ENCODE measurements at places on chromosomes 5 and 9.

GRCh38 chr9:116654059-116654355 lies 33.1 kb upstream of the TRIM32 start:
- DNase-seq: no peak

- DNase-seq: no peak
Measured at GRCh38 chr5:66810848-66811261, 214.7 kb downstream of the MAST4 start.

DNA sequence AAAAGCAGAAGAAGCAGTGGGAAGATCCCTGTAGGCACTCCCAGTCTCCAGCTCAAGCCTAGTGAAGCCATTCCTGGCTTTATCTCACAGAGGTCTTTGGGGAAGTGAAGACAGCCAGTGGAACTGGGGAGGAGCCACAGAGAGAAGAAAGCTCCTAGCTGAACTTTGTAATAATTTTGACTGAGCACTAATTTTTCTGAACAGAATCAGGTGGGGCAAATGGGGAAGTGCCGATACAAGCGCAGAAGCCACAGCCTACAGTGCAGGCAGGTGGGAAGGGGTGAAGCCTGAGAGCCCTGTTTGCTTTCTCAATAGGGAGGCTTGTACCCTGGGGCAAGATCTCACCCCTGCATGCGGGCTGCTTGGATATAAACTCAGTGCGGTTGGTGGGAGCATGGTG lies 48.4 kb upstream of the SNAPC3 start:
- DNase-seq: no peak

GRCh38 chr5:18457255-18457654 lies 823.0 kb downstream of the TAF11L14 start:
- no peak for DNase-seq

- no peak for DNase-seq
Measured at GRCh38 chr5:116475338-116475737, 99.3 kb downstream of the SEMA6A start.

GRCh38 chr9:122088880-122089706 lies 4.0 kb downstream of the TTLL11 start:
- peak; percentile 19 for DNase-seq

- no peak for DNase-seq
Measured at GRCh38 chr5:77960863-77961396, 184.8 kb upstream of the TBCA start.

DNA sequence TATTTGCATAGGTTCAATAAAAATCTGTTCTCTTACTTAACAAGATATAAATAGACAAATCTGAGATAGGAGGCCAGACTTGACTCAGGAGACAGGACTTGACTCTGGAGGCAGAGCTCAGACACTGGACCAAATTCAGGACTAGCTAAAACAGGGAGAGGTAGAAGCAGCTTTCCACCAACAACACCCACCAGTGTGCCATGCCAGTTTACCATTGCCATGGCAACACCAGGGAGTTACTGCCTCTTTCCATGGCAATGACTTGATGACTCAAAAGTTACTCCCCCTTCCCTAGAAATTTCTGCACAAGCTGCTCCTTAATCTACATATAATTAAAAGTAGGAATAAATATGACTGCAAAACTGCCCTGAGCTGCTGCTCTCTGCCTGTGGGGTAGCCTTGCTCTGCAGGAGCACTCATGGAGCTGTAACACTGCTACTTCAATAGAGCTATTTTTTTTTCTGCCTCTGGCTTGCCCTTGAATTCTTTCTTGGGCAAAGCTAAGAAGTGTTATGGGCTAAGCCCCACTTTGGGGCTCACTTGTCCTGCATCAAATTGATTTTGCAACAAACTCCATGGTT lies 473.0 kb downstream of the PLK2 start:
- no peak for DNase-seq

DNA sequence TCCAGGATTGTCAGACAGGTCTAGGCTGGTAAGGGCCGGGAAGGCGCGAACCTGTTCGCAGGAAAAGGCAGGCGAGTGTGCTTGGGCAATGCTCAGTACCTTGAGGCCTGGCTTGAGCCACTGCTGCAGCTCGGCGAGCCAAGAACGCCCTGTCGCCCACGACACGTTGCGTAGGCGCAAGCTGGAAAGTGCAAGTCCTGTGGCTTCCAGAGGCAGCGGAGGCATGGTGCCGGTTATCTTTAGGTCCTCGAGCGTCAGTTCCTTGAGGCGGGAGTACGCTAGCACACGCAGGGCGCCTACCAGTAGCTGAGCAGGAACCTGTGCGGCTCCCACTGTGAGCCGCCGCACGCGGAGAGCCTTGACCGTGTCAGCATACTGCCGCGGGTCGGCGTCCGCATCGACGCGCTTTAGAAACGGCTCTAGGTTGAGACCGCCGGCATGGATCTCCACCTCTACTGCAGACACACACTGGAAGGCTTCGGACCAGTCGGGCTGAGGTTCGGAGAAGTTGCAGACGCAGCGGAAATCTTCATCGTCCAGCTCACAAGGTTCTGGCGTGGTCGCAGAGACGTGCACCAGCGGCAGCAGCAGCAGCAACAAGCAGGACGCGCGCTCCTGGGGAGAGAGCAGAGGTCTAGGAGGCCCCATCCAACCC lies 482 bp downstream of the CD14 start:
- DNase-seq: no peak

DNA sequence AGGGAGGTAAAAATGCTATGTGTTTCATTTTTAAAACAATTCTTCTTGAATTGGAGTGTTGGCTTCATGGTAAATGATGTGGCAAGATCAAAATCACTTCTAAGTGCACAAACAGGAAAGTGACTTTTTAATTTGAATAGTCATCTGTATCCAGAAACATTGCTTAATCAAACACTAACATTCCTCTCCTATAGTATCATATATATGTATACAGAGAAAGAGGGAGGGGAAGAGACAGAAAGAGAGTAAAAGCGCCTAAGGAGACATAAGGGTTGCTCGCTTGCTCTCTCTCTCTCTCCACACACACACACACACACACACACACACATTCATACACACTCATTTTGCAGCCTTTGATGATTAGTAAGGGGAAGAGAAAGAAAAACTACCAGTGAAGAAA lies 95.4 kb upstream of the PRDM9 start:
- DNase-seq: no peak

DNA sequence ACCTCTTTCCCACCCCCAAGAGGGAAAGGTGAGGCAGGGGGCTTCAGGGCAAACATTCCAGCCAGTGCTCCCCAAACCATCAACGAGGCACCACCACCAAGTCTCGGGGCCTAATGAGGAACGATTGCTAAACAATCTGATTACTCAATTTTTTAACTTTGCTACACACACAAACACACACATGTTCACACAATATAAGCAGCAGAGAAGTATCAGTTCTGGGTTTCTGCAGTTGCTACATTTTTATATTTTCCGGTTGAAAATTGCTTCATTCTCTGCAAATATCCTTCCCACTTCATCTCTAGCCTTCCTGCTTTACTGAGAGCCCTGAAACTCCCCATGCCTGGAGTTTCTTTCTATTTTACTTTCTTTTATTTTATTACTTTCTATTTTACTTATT lies 60.2 kb downstream of the FEM1C start:
- no peak for DNase-seq

DNA sequence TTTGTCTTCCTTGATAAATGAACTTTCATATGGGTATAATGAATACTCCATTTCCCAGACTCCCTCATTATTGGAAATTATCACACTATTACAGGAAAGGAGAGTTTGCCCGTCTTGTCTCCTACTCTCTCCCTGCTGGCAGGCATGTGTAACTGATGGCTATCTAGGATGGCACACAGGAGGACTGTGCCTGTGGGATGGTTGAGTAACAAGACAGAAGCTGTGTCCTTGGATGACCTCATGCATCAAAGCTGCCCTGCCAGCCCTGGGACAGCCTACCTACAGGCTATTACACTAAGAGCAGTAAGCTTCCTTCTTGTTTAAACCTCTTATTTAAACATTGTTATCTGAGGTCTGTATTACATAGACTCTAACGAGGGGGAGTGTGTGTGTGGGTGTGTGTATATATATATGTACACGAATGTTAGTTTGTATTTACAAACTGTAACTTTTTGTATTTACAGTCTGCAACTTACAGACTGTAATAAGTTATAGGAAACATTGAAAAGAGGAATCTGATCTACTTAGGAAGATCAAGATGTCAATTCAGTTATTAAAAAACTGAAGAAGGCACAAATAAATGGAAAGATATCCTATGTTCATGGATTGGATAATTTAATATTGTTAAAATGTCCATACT lies 247.6 kb upstream of the ACO1 start:
- DNase-seq: no peak

GRCh38 chr9:21443849-21444625 lies 3.8 kb downstream of the IFNA1 start:
- no peak for DNase-seq

GRCh38 chr5:142110046-142110531 lies 1.5 kb downstream of the NDFIP1 start:
- DNase-seq: no peak

DNA sequence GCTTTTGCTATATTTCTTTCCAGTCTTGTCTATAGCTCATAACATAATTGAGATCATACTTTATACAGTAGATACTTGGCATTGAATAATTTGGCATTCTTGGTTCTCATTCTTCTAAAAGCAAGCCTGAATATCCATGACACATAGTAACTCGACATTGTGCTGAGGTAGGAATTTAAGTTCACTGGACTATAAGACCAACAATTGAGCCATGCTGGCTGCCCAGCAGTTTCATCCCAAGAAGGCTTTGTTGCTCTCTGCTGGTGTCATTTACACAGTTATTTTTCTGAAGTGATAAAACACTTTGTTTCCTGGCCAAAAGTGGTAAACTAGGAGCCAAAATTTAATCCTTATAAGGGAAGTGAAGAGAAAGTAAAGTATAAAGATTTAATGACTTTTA lies 192.0 kb downstream of the ADAMTSL1 start:
- no peak for DNase-seq

DNA sequence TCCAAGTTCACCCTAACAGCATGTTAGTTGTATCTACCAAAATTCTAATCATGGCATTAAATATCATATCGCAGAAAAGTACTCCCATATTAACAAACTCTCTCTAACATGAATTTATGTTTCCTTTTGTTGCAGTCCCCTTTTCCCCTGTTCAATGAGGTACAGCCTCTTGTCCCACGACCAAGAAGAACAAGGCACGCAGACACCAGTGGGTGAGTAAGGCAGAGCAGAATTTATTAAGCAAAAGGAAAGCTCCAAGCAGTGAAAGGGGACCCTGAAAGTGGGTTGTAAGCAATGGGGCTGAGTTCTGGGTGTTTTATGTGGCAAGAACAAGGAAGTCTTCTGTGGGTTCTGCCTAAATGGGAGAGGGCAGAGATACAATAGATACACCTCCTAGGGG lies 183.5 kb downstream of the LURAP1L start:
- no peak for DNase-seq

GRCh38 chr5:151267491-151268260 lies 14.7 kb downstream of the GM2A start:
- DNase-seq: no peak

DNA sequence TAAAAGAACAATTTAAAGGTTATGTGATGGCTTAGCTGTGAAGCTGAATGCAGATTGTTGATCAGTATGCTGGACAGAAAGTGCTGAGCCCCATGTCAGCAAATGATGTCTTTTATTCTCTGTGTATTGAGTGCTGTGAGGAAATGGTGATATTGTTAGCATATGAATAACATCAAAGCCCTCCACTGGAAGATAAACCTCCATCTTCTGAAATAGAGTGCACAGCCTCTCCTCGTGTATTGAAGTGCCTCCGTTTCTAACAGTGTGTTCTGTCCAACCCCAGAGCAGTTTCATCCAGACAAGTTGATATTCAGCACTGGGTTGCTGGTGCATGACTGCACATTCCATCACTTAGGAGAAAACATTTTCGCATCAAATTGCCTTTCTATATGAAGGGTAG lies 242.9 kb downstream of the CSNK1G3 start:
- peak; percentile 13 for DNase-seq

DNA sequence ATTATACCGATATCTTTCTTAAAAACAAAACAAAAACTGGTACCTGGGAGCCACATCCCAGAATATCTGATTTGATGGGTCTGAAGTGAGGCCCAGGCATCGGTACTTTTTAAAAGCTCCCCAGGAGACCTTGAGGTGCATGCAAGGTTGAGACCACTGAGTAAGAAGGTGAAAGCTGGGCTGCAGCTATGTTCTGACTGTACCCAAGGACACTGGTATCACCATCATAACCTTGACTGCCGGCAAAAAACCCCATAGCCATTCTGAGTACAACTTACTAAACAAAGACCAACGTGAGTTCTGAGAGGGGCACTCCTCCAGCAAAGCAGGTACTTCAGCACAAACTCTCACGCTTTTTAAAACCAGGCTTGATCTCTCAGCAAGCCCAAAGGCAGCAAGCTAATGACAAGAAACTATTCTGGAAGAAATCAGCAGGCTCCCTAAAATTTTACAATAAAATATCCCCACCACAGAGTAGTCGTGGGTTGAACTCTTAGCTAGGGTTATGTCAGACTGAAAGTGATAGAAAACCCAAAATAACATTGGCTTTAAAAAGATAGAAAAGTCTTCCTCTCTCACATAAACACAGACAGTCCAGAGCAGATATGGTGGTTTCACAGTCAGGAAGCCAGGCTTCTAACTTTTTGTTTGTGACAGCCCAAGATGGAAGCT lies 263.9 kb downstream of the SAXO1 start:
- DNase-seq: no peak

DNA sequence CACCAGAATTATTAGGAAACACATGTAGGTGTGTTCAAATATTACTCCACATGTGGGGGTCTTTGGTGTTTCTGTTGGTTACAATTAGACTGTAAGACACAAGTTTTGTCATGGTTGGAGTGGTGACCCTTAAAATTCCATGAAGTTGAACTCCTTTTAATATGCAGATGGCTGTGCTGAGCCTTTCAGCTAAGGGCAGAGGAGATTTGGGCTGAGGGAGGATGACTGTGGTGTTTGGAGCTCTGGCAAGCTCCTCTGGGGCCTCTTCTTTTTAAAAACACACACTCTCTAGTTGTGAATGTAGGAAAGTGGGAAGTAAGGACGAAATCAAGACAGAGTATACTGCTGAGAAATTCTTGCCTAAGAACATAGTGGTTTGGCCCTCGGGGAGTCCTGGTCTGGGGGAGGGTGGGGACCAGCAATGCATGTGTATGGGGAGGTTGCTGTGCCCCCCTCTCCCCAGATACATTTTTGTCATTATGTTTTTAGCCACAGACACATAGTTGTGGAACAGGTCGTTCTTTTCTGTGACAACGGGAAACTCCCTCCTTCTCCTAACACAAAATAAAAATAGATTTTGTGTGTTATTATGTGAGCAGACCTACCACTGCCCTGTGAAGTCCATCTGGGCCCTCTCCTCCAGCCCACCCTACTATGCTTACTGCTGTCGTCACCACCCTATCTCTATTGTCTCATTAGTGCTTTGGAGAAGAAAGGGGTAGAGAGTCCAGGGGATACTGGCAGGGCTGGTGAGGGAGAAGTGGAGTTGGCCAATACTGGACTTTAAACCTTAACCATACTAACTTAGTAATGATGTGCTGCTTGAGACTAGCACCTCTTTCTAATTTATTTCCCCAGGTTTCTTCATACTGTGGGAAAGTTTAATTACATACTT lies 10.0 kb downstream of the SMARCA2 start:
- DNase-seq: no peak
